Spinal cord (tissue), 10 donors: ENCODE measurements at places on chromosomes 4 and X. TPM values are rescaled to one million over a fixed set of nuclear protein-coding genes. Genes with fewer than 3 reads are reported as not detected.

DNA sequence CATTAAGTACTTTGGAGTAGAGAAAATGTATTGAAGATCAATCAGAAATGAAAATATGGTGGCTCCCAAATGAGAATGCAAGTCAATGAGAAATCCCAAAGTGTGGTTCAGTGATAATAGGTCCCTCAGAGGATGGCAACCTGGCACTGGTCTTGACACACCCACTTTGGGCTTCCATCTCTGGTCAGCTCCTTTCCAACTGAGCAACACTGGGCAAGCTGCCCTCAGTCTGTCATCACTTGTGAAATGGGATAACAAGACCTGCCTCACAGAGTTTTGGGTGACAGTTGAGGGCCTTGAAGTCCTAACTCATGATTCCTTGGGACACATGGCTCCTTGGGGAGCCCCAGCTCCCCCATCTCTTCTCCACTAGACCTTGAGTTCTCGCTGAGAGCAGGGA is 29.0 kb upstream of the MAMLD1 start:
- no peak for DNase-seq

DNA sequence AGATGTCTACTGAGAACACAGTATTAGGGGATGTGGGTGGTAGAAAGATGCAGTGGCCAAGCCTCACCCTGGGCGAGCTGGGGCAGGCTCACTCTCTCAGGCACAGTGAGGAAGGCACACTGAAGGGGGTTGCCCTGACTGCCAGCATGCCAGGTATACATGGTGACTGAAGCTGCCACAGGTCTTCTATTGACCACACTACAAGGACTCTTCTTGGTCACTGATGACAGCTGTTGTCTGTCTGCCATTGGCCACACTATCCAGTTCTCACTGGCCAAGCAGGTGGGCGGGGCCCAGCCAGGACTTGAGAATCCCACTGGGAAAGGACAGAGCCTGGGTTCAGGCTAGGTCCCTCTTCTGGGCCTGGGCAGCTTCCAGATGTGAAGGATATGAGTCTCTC is 39.7 kb upstream of the TBC1D14 start:
- no peak for DNase-seq

DNA sequence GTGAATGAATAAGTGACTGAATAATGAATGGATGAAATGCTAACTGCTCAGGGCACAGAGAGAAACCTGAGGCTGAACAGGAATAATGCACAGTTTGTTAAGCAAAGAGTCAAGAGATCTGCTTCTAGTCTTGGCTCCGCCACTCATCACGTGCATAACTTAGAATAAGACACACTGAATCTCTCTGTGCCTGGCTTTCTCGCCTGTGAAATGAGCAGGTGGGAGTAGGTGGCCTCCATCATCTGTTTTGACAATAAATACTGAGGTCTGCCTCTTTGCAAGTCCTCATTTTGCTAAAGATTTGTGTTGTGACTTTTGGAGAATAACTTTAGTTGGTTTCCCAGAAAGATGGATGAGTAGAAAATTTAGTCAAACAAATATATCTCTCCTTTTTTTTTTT is 318.0 kb downstream of the FBXW7 start:
- no peak for DNase-seq

The TEX13C gene
- 0.05 TPM for polyA plus RNA-seq

DNA sequence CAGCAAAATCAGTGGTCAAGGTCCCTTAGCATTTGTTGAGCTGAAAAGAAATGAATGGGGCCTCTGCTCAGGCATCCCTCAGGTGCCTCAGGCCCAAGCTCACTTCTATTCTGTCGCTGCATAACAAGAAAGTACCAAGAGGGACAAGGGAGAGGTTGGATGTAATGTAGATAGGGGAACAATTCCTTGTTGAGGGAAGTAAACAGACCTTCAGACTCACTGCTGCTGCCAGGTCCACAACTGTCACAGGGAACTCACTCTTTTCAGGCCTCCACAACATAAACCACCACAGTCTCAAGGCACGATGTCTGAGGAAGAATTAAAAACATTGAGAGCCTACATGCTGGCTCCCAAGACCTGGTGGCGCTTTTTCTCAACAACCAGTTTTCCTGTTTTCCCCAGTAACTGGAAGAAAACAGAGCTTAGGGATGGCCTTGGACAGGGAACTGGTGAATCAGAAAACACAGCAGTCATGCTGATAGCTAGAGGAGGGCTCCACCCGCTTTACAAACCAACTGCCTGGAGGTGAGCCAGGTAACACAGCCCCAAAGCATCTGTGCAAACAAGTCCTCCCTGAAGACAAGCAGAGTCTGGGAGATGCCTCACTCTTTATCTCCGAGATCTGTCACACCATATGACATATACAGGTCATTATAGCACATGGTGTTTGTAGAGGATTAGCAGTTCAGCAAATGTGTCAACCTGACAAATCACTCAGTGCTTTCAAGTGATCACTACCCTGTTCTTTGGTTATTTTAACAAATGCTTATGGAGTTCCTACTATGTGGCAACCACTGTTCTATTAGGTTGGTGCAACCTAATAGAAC is 14.3 kb upstream of the AWAT1 start:
- DNase-seq = peak; percentile 51

DNA sequence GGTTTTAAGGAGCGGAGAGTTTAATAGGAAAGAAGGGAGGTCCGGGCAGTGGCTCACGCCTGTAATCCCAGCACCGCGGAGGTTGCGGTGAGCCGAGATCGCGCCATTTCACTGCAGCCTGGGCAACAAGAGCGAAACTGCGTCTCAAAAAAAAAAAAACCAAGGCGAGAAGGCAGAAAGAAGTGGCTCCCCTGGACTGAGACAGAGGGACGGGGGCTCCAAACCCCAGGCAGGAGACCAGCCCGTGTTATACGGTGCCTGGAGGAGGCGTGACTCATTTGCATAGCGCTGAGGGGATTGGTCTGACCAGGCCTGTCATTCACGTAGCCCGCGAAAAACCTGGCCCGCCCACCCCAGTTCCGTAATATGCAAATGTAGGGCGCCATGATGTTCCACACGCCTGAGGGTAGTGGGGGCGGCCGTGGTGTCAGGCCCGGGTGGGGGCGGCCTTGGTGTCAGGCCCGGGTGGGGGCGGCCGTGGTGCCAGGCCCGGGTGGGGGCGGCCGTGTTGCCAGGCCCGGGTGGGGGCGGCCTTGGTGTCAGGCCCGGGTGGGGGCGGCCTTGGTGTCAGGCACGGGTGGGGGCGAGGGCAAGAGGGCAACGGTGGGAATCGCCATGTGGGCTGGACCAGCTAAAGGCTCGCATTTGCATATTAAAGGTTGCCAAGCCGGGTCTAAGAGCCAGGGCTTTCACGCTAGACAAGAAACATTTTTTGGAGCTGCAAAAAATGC is 2.1 kb downstream of the PLCXD1 start:
- DNase-seq = peak; percentile 71

DNA sequence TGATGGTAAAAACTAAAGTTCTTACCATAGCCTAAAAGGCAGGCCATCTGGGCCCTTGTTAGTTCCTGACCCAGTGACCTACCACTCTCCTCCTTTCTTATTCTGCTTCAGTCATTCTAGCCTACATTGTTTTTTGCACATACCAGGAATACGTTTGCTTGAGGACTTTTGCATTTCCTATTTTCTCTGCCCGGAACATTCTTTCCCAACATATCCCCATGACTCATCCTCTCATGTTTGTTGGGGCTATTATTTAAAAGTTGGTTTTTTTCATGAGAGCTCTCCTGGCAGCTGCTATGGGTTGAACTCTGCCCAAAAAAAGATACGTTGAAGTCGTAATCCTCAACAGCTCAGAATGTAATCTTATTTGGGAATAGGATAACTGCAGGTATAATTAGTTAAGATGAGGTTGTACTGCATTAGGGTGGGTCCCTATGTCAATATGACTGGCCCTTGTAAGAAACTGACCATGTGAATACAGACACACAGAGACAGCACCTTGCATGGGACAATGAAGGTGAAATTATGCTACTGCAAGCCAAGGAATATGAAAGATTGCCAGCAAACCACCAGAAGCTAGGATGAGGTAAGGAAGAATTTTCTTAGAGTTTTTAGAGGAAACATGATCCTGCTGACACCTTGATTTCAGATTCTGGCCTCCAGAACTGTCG is 138.3 kb upstream of the PDHA2 start:
- no peak for DNase-seq

The MGAT4D gene
- polyA plus RNA-seq = 0.12 TPM

GRCh38 chrX:13470685-13470977 is 98.8 kb upstream of the EGFL6 start:
- DNase-seq = no peak

DNA sequence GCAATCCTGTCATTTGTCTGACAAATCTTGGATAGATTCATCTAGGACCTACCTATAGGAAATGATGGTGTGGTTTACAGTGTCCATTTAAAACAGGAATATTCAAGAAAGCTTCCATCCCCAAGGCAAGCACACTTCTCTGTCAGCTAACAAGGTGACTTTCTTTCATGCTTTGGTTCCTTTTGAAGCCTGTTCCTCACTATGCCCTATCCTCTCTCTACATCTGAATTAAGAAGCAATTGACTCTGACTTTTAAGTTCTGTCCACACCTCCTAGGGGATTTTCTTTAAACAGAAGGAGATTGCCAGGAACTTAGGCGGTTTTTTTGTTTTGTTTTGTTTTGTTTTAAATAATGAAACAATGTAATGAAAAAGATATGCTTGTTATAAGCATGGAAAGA is 1181.4 kb upstream of the TENM3 start:
- DNase-seq = no peak

GRCh38 chr4:107115185-107115847 is 79.2 kb upstream of the DKK2 start:
- DNase-seq = no peak

The UGT8 gene
- 253 TPM for polyA plus RNA-seq

GRCh38 chr4:176271749-176272148 is 2.7 kb upstream of the ASB5 start:
- DNase-seq = no peak

DNA sequence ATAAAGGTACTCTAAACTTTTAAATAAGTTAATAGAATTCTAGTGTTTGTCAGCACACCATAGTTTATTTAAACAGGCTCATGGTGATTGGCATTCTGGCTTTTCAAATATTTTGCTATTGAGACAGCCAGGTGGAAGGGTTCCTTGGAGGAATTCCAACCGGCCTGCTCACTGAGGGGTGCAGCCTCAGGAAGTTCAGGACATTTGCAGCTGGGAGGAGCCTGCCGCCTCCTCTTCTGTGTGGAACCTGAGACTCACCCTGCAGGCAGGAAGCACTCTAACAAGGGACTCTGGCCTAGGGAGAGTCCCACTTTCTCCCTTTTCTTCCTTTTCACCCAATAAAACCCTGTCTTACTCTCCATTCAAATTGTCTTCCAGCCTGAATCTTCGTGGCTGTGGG is 1328.0 kb downstream of the FSTL5 start:
- DNase-seq = no peak

The APLN gene
- 10.3 TPM for polyA plus RNA-seq

GRCh38 chr4:38145741-38146140 is 185.5 kb downstream of the PTTG2 start:
- no peak for DNase-seq

The FAM193A gene
- polyA plus RNA-seq = 34.5 TPM

- DNase-seq = no peak
These were observed 25.6 kb downstream of the HSD17B11 start for GRCh38 chr4:87365348-87365747.

DNA sequence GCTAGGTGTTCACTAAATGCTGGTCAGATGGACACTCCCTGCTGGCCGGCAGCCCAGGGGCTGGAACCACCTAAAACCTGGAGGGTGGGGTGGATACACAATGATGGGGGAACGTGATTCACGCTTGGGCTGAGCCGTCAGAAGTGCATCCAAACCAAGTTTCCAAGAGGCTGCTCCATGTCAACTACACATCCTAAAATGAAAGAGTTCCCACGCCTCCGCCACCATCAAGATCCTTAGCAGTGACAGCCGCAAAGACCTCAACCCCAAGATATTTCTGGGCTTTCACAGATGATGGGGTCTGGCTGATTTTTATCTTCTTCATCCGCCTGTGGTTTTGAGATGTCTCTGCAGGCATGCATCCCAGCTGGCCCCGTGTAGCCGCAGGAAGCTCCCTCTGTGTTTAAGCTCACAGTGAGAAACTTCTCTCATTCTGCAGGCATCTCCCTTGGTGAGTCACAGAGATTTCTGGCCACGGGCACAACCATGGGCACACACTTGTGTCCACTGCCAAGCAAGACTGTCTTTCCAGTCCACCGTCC is 84.4 kb downstream of the HTRA3 start:
- DNase-seq = no peak

DNA sequence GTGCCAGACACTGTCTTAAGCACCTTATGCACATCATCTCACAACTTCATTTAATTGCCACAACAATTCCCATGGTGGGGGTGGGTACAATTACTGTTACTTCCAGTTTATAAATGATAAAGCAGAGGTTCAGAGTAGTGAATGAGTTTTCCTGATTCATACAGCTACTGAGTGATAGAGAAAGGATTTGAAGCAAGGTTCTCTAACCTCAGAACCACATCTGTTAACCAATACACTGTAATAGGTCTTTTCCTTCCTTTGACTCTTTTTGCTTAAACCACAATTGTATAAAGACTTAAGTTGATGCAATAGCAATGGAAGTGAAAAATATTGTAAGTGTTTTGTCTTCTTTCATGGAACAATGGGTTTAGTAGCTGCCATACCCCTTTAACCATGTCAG is 43.5 kb upstream of the PAK3 start:
- DNase-seq = no peak

DNA sequence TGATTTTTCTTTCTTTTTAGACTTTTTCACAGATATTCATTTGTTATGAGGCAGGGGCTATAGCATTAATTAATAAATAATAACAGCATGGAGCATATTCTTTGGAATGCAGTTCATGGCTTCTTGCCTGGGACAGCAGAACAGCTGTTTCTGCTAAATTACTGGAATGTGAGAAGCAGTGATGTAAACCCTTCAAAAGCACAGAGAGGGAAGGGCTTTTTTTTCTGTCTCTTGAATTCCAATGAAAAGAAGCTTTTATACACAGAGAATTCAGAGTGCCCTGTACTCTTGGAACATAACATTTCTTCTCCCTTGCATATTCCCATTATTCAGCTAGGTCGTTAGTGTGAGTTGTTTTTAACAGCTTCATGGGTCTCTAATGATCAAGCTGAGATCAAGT is 28.5 kb upstream of the ANK2 start:
- DNase-seq = no peak

GRCh38 chrX:42022158-42022557 is 98.8 kb upstream of the CASK start:
- no peak for DNase-seq
